ENCODE measurements at places on chromosomes 7 and 10.
A peak's percentile ranks its signal among the peaks of the same experiment; 100 is the strongest.

DNA sequence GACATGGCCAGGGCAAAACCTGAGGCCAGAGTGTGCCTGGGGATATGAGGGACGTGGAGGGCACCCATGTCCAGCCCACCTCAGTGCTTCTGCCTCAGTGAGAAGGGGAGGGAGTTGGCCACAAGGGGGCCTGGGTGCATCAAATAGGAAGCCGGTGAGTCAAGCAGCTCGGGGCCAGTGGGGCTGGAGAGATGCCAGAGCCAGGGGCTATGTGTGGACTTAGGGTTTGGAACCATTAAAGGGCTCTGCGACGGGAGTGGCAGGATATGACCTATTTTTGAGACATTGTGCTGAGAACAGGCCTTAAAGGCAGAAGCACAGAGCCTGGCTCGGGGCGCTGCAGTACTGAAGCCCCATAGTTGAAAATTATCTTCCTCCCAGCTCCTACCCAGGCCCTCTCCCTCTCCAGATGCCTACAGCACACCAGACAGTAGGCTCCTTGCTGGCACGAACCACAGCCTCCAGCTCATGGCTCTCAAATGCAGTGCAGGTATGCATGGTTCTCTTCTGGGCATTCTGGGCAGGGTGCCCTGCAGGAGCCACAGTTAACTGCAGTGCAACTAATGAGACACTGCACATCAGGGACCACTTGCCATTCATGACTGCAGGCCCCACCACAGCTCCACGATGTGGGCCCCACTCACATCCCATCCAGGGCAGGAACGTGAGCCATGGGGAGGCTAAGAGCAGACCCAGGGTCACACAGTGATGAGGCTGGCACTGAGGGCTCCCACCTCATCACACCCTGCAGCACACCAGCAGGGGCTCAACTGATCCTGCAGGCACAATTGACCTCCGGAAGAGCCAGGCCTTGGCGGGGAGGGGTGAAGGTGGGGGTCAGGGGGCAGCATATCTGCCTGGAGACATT is 7.2 kb upstream of the PGAM2 start:
- peak; percentile 81 for DNase-seq

DNA sequence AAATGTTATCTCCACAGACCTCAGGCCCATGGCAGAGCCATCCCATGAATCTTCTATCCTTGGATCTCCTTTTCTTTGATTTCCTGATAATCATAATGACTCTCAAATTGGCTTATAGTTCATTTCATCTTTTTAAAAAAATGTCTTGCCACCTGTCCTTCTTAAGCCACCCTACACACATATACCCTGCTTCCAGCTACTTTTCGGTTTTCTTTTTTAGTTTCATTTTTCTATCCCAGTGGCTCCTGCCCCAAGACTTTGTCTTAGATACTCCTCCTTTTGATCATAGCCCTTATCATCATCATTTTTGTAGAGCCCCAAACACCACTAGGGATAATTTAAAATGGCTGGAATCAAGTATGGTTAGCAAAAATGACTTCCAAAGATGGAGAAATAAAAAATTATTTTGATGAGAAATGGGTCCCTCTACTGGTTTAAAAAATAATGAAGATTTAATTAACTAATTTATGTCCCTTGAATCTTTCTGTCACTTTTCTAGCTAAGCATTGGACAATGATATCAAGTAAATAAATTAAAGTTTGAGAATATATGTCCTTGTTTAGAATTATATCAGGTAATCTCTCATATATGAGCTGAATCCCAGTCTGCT is 277.3 kb upstream of the SEMA3D start:
- no peak for DNase-seq

- DNase-seq, result no peak
Measured at GRCh38 chr7:123757095-123757494, 8.3 kb upstream of the WASL start.

DNA sequence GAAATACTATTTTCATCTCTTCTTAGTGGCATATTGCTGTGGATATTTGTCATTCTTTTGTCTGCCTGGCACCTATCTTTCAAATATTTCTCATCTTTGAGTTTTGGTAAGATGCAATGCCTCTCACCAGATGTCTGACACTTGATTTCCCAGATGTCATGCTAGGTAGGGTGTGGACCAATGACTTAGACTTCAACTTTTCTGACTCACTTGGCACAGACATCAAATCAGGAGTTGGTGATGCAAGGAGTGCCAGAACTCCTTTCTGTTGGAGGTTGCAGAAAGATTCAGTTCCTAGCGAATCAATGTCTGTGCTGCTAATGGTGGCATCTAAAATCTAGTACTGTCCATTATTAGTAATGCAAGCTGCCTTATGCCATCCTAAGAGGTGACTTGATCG is 216.9 kb upstream of the FERD3L start:
- DNase-seq, result no peak

DNA sequence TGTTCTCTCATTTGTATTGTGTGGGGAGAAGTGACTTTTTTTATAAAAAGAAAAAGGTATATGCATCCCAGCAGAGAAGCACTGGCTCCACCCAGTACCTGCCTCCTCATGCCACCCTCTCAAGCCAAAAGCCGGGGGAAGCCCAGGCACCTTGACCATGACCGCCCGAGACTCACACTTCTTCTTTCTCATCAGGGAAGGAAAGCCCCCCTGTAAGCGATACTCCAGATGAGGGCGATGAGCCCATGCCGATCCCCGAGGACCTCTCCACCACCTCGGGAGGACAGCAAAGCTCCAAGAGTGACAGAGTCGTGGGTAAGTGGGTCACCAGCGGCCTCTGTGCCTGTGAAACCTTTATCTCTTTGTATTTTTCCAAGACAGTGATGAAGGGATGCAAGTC is 22.9 kb downstream of the IKZF1 start:
- DNase-seq, result no peak

- DNase-seq, result no peak
Measured at GRCh38 chr10:67657775-67658174, 38.2 kb downstream of the CTNNA3 start.

- DNase-seq, result no peak
Measured at GRCh38 chr7:1741751-1742554, 71.9 kb downstream of the ELFN1 start.

GRCh38 chr7:51591223-51591622 is 274.6 kb upstream of the COBL start:
- DNase-seq, result no peak

GRCh38 chr7:4297165-4297917 is 384.8 kb upstream of the FOXK1 start:
- no peak for DNase-seq

DNA sequence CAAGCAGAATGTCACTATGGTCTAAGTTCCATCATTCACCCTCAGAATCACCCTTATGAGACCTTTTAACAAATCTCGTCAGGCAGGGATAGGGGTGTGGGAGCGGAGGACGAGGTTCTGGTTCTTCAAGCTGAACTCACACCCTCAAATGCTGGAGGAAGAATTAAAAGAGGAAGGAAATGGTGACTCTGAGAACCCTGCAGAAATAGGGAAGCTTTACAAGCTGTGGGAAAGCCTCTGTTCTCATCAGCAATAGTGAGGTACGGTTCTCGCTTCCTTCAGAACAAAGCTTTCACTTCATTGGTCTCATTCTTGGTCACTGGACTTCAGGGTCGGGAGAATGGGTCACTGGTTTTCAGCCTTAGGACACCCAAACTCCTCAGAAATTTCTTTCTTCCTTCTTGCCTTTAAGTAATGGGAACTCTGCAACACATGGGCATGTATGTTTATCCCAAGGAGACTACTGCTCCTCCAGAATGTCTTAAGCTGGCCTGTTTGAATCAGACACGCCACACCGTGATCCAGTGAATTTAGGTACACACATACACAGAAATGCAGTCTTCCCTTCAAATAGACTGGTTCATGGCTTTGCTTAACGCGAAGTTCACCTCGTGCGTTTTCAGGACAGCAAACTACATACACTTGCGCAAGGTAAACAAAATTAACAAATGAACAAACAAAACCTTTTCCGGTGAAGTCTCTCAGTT is 226.0 kb downstream of the SFMBT2 start:
- no peak for DNase-seq

DNA sequence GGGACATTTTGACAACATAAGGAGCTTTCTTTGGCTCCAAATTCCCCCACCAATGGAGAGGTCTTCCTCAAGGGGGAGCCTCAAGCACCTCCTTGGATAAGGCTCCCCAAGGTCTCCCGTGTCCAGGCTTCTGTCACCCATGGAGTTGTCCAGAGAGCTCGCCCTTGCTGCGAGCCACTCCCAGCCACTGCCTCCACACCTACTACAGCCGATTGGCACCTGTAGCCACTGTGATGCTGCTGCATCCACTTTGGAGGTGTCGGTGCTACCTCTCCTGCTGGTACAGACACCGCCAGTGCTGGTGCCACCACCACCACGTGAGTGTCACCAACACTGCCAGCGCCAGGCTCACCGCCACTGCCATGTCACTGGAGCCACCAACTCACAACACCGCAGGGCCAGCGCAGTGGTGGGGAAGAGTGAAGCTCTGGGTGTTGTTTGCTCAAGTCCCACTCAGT is 22.1 kb upstream of the ENO4 start:
- DNase-seq, result no peak

- no peak for DNase-seq
Measured at GRCh38 chr7:29956487-29956836, 33.1 kb downstream of the SCRN1 start.

GRCh38 chr10:127278001-127278400 is 81.6 kb upstream of the INSYN2A start:
- DNase-seq, result no peak

- DNase-seq, result no peak
Measured at GRCh38 chr7:128703609-128704241, 31.6 kb downstream of the GARIN1A start.

- DNase-seq, result no peak
Measured at GRCh38 chr10:88246675-88247074, 336.4 kb downstream of the RNLS start.

DNA sequence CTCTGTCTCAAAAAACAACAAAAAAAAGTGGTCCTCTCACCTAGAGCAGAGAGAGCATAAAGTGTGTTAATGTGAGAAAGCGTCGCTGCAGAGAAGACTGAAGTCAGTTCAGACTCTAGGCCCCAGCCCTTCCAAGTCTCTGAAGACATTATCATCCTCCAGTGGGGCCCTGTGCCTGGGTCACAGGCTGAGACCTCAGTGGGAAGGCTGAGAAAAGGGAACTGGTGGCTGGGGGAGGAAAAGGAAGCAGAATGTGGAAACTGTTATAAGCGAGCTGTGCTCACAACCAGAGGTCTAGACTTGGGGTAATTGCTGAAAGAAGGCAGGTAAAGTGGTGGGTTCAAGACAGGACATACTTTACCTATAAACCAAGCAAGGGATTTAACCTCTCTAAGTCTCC is 4.9 kb upstream of the RRP12 start:
- DNase-seq, result no peak

GRCh38 chr10:51300617-51301304 is 226.5 kb downstream of the PRKG1 start:
- DNase-seq, result no peak

DNA sequence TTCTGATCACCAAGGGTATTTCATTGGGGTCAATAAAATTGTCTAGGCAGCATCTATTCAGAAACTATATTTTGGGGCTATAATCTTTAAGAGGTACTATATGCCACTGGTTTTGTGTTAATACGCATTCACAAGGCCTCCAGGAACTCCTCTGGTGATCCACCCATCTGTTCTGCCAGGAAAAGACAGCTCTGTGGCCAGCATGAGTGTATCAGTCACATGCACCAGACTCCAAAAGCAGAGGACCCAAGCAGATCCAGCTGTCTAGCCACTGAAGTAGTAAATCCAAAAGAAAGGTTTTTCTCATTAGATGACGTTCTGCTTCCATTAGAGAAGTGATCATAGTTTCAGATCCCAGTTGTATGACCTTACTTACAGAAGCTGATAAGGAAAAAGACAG is 199.6 kb upstream of the CELF2 start:
- no peak for DNase-seq

- no peak for DNase-seq
Measured at GRCh38 chr7:1715671-1716074, 45.6 kb downstream of the ELFN1 start.

DNA sequence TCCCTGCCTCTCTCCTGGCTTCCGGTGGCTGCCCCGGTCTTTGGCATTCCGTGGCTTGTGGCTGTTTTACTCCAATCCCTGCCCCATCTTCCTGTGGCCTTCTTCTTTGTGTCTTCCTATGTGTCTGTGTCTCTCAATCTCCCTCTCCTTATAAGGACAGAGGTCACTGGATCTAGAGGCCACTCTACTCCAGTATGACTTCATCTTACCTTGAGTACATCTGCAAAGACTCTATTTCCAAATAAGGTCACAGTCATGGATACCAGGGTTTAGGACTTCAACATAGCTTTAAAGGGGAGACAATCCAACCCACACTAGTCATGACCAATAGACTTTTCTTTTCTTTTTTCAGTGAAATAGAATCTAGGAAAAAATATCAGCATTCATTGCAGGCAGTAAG is 153.3 kb upstream of the INSYN2A start:
- no peak for DNase-seq

DNA sequence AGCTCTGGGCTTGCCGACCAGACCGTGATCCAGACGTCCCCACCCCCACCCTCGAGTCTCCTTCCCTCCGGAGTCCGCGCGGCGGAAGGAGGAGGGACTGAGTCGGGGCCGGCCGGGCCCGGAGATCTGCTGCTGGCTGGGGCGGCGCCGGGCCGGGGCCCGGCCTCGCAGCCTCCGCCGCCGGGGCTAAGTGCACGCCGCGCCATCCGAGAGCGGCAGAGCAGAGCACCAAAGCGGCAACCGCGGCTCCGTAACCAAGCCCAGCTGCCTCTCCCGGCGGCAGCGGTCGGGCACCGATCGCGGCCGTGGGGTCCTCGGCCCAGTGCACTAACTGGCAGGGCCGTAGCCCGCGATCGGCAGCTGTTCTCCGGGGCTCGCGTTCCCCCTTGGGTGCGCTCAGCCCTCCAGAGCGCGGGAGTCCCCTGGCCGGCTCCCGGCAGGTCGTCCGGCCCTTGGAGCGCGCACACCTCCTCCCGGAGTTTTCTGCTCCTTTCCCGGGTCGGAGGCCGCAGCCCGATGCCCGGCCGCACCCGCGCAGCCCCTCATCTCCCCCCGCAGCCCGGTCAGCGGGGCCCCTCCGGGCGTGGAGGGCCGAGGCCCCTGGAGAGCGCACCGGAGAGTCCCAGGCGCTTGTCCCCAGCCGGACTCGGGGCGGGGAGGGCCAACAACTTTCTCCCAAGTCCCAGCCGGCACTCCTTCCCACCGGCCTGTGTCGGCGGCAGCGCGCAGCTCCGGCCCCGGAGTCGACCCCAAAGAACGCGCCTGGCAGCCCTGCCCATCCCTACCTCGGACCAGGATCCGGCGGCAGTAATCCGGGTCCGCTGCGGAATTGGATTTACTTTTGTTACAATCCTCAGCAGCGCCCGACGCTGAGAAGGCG is 799 bp downstream of the VAX1 start:
- no peak for DNase-seq

GRCh38 chr7:111630862-111631261 is 68.6 kb upstream of the IMMP2L start:
- DNase-seq, result no peak

DNA sequence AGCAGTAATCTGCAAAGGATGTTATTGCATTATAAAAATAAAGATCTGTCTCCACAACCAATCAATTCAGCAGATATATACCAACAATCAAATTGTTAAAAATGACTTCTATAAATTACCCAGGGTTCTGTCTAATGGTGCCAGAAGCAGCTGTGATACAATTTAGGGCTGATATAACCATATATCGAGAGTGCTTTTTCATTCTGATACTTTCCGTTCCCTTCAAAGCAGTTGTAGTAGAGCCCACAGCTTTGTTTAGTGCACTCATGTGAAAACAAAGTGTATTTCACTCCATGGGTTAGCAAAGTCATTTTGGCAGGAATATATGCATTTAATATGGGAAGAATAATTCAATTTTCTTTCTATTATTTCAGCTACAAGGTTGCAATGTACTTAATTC is 83.1 kb upstream of the CHCHD3 start:
- DNase-seq, result no peak

Measured in HuH-7.5 (cell line).